Uterine smooth muscle cell (primary cell): ENCODE measurements at places on chromosomes 13 and 19. TPM values are rescaled to one million over a fixed set of nuclear protein-coding genes. Genes with fewer than 3 reads are reported as not detected.

ZNF737 gene
- 5.2 and 12.9 TPM in 2 replicates for total RNA-seq

SIGLEC7 gene
- total RNA-seq, result not detected in 2 replicates

ZIK1 gene
- total RNA-seq, result 4.7 and 9.2 TPM in 2 replicates

SIGLEC12 gene
- not detected in 2 replicates for total RNA-seq

LILRB2 gene
- not detected in 2 replicates for total RNA-seq

GFY gene
- 0.11 TPM in 1 of 2 replicates, not detected in the other for total RNA-seq

PMIS2 gene
- not detected in 2 replicates for total RNA-seq

VSTM2B gene
- total RNA-seq, result not detected in 2 replicates

GPR4 gene
- total RNA-seq, result 0.11 and 0.12 TPM in 2 replicates

RASGRP4 gene
- not detected in 2 replicates for total RNA-seq

BRSK1 gene
- 7.0 and 9.2 TPM in 2 replicates for total RNA-seq

SRRM5 gene
- total RNA-seq, result not detected in 2 replicates

ZNF548 gene
- total RNA-seq, result 22.1 and 26.4 TPM in 2 replicates

KLK1 gene
- total RNA-seq, result not detected in 2 replicates

ACER1 gene
- not detected in 2 replicates for total RNA-seq

CDK8 gene
- 20.1 and 24.9 TPM in 2 replicates for total RNA-seq

EFNB2 gene
- 2.2 and 4.1 TPM in 2 replicates for total RNA-seq

ZNF234 gene
- 12.3 and 14.6 TPM in 2 replicates for total RNA-seq

KLF2 gene
- 1.00 and 2.0 TPM in 2 replicates for total RNA-seq

CCDC169 gene
- 4.5 and 4.9 TPM in 2 replicates for total RNA-seq

NLRP7 gene
- total RNA-seq, result 0.22 TPM in 1 of 2 replicates, not detected in the other

ZNF701 gene
- 14.6 and 16.7 TPM in 2 replicates for total RNA-seq

SLC10A2 gene
- total RNA-seq, result not detected in 2 replicates

CCDC97 gene
- total RNA-seq, result 5.5 and 7.2 TPM in 2 replicates

HIF3A gene
- 0.75 and 8.7 TPM in 2 replicates for total RNA-seq

ZNF554 gene
- total RNA-seq, result 1.9 and 3.6 TPM in 2 replicates

ZNF433 gene
- 6.5 and 7.6 TPM in 2 replicates for total RNA-seq

RGL3 gene
- 0.50 and 1.00 TPM in 2 replicates for total RNA-seq

RXFP2 gene
- total RNA-seq, result not detected in 2 replicates

ONECUT3 gene
- total RNA-seq, result not detected in 2 replicates

CGB5 gene
- not detected in 2 replicates for total RNA-seq

SMIM17 gene
- total RNA-seq, result 0.25 TPM in 1 of 2 replicates, not detected in the other

SHISA7 gene
- total RNA-seq, result not detected in 2 replicates

ZNF20 gene
- total RNA-seq, result 5.2 and 7.4 TPM in 2 replicates

CCNA1 gene
- total RNA-seq, result 9.4 and 27.0 TPM in 2 replicates

COX6B1 gene
- total RNA-seq, result 324 and 362 TPM in 2 replicates

NLRP5 gene
- not detected in 2 replicates for total RNA-seq

SGCG gene
- 0.22 and 0.75 TPM in 2 replicates for total RNA-seq

MYBPC2 gene
- total RNA-seq, result not detected in 2 replicates

PTGER1 gene
- 5.2 and 6.1 TPM in 2 replicates for total RNA-seq

ZNF560 gene
- 0.11 and 0.75 TPM in 2 replicates for total RNA-seq

TNFRSF19 gene
- total RNA-seq, result 11.9 and 41.9 TPM in 2 replicates

CLEC11A gene
- 79.9 and 87.2 TPM in 2 replicates for total RNA-seq

ZNF536 gene
- total RNA-seq, result not detected in 2 replicates

ZFR2 gene
- not detected in 2 replicates for total RNA-seq

FXYD1 gene
- 0.33 and 0.87 TPM in 2 replicates for total RNA-seq
